ENCODE measurements at places on chromosomes 7 and 10. TPM values are rescaled to one million over a fixed set of nuclear protein-coding genes. Genes with fewer than 3 reads are reported as not detected.

GRCh38 chr10:68402276-68402675 is 4.8 kb downstream of the RUFY2 start:
- no peak for DNase-seq

- DNase-seq, result no peak
Measured at GRCh38 chr7:75798770-75799169, 14.8 kb downstream of the CCL24 start.

Gene ASB15
- total RNA-seq, result not detected

GRCh38 chr7:148546857-148547256 is 43.7 kb upstream of the C7orf33 start:
- DNase-seq, result no peak

GRCh38 chr10:72303424-72304128 is 29.9 kb downstream of the DDIT4 start:
- no peak for DNase-seq

Gene HKDC1
- 0.15 TPM for total RNA-seq

Gene HHEX
- total RNA-seq, result not detected

- no peak for DNase-seq
Measured at GRCh38 chr10:132373241-132373955, 23.6 kb upstream of the PWWP2B start.

GRCh38 chr10:90319188-90319914 is 538.5 kb downstream of the HTR7 start:
- DNase-seq, result no peak

DNA sequence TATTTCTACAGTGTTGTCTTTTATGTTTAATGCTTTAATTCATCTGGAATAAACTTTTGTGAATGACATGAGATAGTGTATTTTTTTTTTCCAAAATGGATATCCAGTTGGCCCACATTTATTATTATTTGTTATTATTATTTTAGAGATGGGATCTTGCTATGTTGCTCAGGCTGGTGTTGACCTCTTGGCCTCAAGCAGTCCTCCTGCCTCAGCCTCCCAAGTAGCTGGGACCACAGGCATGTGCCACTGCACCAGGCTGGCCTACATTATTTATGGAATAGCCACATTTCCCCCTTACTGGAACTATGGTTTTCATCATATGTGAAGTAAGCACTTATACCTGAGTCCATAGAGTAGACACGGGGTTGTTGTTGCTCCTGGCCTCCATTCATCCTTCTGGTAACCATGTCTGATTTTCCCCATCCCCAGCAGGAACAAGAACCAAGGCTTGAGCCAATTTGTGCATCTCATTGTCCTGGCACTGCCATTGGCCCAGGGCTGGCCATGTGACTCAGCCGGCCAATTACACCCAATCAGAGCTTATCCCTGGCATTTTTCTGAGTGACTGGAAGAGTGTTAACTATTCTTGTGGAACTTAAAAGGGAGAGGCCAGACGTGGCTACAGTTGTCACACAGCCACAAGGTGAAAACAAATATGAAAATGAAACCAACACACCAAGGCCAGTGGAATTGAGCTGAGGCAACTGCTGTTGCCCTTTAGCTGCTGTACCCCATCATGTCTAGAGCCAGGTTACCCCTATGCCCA is 23.1 kb downstream of the PRF1 start:
- peak; percentile 53 for DNase-seq

DNA sequence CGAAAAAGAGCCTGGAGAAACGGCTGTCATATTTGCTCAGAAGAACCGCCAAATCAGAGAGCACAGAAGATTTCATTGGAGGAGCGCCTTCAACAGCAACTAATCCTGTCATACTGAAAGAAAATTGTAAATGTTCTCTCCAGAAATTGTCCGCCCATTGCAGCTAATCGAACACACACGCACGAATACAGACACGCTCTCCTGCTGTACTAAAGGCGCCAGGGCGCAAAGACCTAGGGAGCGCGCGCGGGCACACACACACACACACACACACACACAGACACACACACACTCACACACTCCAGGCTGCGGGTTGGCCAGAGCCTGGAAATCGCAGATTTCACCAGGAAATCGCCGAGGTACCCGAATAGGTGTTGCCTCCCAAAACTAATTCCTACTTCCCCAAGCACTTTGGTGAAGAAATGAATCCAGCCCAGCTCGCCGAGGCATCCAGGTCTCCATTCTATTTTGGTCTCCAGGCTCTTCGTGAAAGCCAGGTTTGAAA is at the start of gene CHRM2:
Gene CHRM2, plus strand, starts transcription at position 157 of the 505 bp plus-strand sequence. CDS start 146,214 bp downstream, outside the sequence.
- no peak for DNase-seq

Gene IGF2BP3
- total RNA-seq, result 0.13 TPM

Measured in CD8-positive, alpha-beta memory T cell (primary cell).